Activated CD4-positive, alpha-beta T cell treated with anti-CD3 and anti-CD28 coated beads, Interleukin-2, Interleukin-4, amounts not matched to agents 100 ng/mL and 50 ng/mL, durations not matched to agents 16 hours and 8 hours (primary cell): ENCODE measurements at places on chromosomes 16 and 17.

- DNase-seq: peak; percentile 59
Measured at GRCh38 chr16:21626659-21627277, 25.6 kb downstream of the IGSF6 start.

GRCh38 chr16:49886554-49887094 is 30.7 kb upstream of the ZNF423 start:
- no peak for DNase-seq

GRCh38 chr17:61834610-61835009 is 28.7 kb downstream of the BRIP1 start:
- no peak for DNase-seq

DNA sequence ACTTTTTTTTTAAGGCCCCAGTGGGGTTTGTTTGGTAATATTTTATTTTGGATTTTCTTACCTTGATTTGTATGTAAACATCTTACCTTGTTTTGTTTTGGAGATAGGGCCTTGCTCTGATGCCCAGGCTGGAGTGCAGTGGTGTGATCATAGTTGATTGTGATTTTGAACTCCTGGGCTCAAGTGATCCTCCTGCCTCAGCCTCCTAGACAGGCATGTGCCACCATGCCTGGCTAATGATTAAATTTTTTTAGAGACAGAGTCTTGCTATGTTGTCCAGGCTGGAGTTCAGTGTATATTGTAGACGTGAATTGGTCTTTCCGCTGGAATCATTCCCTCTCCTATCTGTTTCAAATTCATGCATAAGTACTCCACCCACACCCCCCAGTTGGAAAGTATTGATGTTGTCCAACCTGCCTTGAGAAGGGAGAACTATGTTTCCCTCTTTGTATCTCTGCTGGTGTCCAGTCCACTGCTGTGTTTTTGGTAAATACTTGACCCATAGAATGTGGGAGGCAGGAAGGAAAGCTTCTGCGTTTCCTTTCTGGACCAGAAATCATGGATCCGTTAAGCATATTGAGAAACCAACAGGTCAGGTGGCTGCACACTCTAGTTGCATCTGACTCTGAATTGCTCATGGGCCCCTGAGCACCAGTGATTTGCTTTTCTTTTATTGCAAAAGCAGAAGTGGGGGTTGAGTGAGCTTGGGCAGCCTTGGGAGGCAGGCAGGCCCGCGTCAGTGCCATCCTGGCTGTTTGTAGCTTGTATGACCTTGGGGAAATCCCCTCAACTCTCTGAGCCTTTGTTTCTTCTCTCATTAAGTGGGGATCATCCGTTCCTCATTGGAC is 25.0 kb downstream of the RMI2 start:
- DNase-seq: no peak

GRCh38 chr17:47803751-47804150 is 17.8 kb downstream of the OSBPL7 start:
- no peak for DNase-seq

DNA sequence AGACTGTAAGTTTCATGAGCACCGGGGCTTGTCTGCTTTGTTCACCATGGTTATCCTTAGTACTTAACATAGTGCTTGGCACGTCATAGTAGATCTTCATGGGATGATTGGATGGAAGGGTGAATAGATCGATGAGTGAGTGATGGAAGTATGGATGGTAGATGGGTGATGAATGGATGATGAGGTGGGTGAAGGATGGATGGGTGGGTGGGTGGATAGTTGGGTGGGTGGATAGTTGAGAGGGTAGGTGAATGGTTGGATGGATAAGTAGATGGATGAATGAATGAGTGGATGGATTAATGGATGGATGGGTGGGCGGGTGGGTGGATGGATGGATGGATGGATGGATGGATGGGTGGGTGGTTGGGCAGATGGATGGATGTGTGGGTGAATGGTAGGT is 133.2 kb upstream of the PLCG2 start:
- no peak for DNase-seq

DNA sequence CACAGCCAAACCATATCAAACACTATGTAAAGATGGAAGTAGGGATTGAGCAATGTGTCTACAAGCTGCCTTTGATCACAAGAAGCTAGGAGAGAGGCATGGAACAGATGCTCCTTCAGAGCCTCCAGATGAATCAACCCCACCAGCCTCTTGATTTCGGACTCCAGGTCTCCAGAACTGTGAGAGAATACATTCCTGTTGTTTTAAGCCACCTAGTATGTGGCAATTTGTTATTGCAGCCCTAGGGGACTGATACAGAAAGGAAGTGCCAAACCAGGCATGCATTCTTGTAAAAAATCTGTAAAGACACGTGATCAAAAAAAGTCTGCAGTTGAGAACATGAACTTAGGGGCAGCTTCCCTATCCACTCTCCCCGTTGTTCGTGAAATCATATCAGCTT is 91.1 kb downstream of the C17orf67 start:
- DNase-seq: no peak

DNA sequence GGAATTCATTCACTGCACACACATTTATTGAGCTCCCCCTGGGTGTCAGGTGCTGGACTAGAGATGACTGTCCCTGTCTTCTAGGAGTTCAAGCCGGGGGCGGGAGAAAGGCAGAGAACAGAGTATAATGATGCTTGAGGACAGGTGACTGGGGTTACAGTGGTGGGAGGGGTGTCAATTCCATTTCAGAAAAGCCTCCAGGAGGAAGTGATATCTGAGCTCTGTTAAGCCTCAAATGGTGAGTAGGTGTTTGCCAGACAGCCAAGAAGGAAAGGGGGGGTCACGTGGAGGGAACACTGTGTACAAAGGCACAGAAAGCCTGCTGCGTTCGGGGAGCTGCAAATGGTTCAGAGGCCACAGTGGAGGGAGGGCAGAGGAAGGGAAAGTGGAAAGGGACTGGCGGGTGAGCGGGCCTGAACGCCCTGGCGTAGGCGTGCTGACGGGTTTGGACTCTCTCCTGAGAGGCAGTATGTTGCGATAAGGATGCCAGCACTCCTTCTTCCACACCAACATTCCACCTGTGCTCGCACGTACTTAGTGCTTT is 9.7 kb upstream of the NXPH3 start:
- DNase-seq: no peak

DNA sequence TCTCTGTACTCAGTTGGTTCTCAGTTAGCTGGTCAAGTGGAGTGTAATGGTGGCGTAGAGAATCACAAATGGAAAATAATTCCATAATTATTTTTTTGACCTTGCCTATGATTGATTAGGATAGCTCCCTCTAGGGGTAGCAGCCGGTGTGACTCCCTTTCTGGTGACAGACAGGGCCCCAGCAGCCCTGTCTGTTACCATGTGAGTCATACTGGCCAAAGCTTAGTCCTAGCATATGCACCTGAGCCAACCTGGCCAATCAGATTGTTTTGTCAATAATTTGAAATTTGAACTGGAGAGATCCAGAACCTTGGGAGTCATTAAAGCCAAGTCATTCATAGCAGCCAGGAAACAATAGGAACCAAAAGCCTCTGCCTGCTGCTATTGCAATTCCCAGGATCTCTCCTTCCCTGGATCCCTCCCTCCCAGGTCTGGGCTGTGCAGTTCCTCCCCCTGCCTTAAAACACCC is 5.6 kb downstream of the PNPO start:
- DNase-seq: peak; percentile 89

DNA sequence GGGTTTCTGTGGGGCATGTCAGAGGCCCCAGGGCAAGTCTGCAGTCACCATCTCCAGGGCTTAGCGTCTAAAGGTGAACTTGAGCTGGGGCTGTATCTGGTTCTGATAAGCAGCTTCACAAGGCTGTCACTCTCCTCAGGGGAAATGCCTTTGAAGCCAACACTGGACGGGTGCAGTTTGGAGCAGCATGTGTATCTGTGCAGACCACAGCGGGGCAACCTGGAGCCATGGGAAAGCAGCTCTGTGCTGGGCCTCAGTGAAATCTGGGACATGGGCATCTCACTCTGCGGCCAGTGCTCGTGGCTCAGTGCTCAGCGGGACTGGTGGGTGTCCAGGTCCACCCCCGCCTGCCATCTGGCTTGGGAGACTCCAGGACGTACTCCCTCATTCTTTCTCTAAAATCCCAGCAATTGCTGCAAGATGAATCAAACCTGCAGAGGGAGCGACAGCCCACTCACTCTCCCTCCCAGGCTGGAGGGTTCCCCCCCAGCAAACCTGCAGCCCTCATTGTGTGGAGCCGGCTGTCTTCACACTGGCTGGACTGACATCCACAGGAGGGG is 63.5 kb downstream of the PRMT7 start:
- no peak for DNase-seq

GRCh38 chr17:77131904-77132303 is 8.9 kb upstream of the SEC14L1 start:
- DNase-seq: no peak

- no peak for DNase-seq
Measured at GRCh38 chr16:31112711-31113110, 4.5 kb downstream of the BCKDK start.

GRCh38 chr16:71834291-71834690 is 11.5 kb upstream of the ATXN1L start:
- DNase-seq: no peak

DNA sequence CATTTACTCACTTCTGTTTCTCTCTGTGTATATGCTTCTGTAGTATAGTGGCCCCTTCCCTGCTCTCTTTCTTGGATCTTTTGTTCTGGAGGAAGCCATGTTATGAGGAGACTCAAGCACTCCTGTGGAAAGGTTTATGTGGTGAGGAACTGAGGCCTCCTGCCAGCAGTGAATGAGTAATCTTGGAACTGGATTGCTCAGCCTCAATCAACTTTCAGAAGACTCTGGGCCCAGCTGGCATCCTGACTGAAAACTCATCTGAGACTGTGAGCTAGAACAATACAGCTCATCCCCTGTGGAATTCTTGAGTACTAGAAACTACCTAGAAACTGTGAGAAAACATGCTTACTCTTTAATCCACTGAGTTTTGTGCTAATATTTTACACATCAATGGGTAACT is 133.1 kb upstream of the ZKSCAN2 start:
- DNase-seq: no peak

DNA sequence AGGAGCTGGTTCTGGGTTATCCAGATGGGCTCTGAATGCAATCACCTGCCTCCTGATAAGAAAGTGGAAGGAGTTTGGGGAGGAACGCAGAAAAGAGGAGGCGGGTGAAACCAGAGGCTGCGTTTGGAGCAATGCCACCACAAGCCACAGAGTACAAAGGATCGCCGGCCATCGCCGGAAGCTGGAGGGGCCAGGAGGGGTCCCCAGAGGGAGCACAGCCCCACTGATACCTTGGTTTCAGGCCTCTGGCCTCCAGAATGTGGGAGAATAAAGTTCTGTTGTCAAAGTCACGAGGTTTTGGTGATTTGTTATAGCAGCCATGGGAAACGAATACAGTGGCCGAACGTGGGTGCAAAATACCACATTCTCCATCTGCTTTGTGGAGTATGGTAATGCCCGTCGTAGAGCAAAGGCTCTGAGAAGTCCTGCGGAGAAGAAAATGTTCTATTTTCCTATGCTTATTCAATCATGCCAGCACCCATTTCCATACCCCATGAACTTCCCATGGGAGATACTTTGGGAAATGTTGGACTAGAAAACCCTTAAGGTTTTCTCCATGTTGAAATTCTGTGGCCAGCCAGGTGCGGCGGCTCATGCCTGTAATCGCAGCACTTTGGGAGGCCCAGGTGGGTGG is 51.4 kb downstream of the ZDHHC7 start:
- no peak for DNase-seq

DNA sequence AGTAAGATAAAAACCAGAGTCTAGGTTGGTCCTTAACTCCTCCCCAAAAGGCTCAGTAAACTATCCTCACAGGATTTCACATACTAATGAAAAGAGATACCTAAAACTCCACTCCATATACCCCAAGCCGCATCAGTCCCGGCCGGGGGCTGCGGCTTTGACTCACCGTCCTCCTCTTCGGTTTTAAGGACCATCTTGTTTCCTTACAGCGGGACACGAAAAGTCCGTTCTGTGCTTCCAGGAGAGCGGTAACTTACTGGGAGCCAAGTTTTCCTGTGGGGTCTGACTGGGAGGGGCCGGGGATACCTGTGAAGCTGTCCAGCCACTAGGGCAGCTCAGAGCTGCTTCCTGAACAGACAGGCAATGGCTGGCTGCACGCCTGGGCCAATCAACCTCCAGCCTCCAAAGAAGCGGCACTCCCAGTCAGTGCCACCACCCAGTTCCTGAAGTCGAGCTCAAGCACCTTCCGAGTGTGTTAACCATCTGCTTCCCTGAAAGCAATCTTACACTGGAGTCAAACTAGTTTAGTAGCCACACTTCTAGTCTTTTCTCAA is 45.5 kb downstream of the CYTH1 start:
- DNase-seq: peak; percentile 72

DNA sequence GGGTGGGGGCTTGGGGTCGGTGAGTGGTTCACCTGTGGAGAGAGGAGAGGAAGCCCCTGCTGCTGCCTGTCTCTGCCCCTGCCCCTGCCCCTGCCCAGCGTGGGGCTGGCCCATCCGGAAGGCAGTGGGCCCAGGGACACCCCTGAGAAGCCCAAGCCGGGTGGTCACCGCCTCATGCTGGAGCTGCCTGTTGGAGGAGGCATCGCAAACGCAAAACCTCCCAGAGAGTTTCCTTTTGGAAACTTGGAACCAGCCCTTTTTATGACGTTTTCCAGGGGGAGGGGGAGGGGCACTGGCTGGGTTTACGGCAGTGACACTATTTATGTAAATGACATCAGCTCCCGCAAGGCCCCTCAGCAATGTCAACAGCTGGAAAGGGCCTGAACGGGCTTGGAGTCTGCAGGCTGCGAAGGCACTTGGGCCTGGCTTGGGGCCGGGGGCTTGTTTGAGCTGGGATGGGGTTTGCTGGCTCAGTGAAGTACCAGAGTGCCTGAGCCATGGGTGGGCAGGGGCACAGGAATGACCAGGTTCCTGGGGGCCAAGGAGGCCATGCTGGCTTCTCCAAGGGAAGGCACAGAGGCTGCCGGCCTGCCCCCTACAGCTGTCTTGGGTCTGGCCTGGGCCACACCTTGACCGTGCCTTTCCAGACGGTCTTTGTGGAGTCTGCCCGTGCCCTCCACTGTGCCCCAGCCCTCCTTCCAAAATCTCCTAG is 219.5 kb downstream of the NTN1 start:
- no peak for DNase-seq

- DNase-seq: no peak
Measured at GRCh38 chr16:65833171-65833871, 533.2 kb upstream of the CDH5 start.

DNA sequence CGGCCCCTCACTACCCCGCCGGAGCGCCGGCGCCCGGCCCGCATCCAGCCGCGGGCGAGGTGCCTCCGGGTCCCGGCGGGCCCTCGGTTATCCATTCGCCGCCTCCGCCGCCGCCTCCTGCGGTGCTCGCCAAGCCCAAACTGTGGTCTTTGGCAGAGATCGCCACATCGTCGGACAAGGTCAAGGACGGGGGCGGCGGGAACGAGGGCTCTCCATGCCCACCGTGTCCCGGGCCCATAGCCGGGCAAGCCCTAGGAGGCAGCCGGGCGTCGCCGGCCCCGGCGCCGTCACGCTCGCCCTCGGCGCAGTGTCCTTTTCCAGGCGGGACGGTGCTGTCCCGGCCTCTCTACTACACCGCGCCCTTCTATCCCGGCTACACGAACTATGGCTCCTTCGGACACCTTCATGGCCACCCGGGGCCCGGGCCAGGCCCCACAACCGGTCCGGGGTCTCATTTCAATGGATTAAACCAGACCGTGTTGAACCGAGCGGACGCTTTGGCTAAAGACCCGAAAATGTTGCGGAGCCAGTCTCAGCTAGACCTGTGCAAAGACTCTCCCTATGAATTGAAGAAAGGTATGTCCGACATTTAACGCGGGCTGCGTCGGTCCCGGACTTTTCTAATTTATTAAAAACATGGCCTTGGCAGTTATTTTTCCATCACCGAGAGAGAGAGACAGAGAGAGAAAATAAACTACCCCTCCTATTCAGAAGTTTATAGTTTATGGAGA is 2.8 kb downstream of the IRX5 start:
- no peak for DNase-seq

- DNase-seq: no peak
Measured at GRCh38 chr17:81712468-81713003, 452 bp downstream of the SLC25A10 start.
